ENCODE measurements at places on chromosomes 1 and 21.
A peak's percentile ranks its signal among the peaks of the same experiment; 100 is the strongest.

DNA sequence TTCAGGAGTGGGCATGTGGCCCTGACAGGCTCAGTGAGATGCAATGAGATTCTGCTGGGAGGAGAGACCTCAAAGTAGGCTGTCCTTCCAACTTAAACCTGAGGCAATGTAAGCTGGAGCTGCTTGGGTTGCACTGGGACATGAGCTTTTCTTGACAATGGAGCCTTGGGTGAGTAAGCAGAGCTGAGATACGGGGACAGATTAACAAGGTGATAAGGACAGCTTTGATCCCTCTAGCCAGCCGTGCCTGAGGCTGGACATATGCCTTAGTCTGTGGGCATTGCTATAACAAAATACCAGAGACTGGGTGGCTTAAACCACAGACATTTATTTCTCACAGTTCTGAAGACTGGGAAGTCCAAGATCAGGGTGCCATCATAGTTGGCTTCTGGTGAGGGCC, 18.3 kb upstream of the NGF start:
- DNase-seq, result no peak

GRCh38 chr1:168734946-168735345, 5.9 kb upstream of the DPT start:
- no peak for DNase-seq

DNA sequence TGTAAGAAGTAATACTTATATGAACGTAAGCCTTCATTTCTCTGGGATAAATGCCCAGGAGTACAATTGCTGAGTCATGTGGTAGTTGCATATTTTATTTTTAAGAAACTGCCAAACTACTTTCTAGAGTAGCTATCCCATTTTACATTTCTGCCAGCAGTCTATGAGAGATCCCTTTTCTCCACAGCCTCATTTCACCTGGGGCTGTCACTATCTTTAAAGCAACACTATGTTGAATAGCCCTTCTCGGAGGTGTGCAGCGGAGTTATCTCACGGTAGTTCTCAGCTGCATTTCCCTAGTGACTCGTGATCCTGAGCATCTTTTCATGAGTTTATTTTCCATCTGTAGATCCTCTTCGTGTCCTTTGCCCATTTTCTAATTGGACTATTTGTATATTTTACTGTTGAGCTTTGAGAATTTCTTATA, 93.4 kb downstream of the ADARB1 start:
- peak; percentile 89 for DNase-seq

- DNase-seq, result no peak
These were observed 34.9 kb downstream of the IGSF21 start for GRCh38 chr1:18142471-18142870.

GRCh38 chr1:214337511-214337910, 56.6 kb downstream of the SMYD2 start:
- DNase-seq, result peak; percentile 22

Measured in fibroblast of the aortic adventitia (primary cell).